ENCODE measurements at places on chromosomes 12 and 14. TPM values are rescaled to one million over a fixed set of nuclear protein-coding genes. Genes with fewer than 3 reads are reported as not detected.

Gene SERPINA9
- not detected for polyA plus RNA-seq

Gene ADGRD1
- polyA plus RNA-seq, result not detected

Gene KRT77
- polyA plus RNA-seq, result not detected

Gene TAS2R13
- polyA plus RNA-seq, result not detected

Gene HOXC12
- not detected for polyA plus RNA-seq

GRCh38 chr12:113370923-113371682, 12.7 kb downstream of the PLBD2 start:
- DNase-seq, result no peak

- DNase-seq, result no peak
These were observed 686 bp downstream of the MCRS1 start for GRCh38 chr12:49567302-49567610.

GRCh38 chr14:80781972-80782367, 159.6 kb downstream of the CEP128 start:
- no peak for DNase-seq

DNA sequence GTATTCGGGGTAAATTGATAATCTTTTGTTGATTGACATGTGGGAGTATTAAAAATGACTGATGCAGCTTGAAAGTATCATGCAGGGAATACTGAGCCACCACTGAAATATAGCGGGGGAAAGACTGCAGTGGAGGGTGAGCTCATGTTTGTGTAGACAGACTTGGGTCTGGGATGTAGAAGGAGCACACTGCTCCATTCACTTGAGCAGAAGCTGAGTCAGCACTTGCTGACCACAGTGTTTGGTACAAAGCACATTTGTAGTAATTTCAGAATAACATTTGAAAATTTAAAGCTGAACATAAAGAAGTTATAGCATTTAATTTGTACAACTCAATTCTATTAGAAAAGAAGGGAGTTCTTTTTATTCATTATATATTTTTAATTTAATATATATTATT, 304.3 kb upstream of the PRICKLE1 start:
- no peak for DNase-seq

- DNase-seq, result no peak
These were observed 21.7 kb downstream of the SNRNP35 start for GRCh38 chr12:123479442-123480180.

DNA sequence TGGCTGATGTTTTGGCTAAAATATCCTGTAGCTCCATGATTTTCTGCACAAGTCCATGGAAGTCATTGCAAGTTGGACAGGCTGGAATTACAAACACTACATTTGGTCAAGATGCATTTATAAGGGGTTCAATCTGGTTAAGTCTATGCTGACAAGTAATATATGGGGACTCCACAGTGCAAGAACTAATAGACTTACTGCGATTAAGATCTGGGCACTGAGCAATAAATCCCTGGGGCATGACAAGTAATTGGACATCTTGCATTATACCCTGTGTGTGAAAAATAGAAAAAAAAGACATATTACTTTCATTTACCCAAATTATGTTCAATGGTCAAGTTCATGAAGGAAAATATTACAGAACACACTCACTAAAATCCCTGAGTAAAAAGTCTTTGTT, 99.1 kb downstream of the NELL2 start:
- DNase-seq, result no peak

DNA sequence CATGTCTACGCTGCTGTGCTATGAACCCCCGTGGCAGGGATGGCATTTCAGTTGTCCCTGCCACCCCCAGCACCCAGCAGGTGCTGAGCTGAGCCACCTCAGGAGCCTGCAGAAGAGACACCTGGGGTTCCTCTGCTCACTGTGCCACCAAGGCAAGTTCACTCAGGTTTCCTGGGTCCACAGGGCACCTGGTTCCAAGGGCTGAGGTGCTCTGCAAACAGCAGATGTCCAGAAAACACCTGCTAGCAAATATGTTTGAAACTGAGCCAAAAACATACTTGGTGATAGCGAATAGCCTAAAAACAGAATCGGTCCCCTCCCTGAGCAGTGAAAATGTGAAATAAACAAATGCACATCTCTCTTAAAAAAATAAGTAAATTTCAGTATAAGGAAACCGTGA, 35.6 kb upstream of the GPR68 start:
- DNase-seq, result no peak

- DNase-seq, result no peak
These were observed 367.3 kb downstream of the BCL11B start for GRCh38 chr14:98904677-98905076.

GRCh38 chr14:57875296-57875695, 9.4 kb upstream of the SLC35F4 start:
- DNase-seq, result no peak

GRCh38 chr12:65962921-65963861, 138.9 kb downstream of the HMGA2 start:
- DNase-seq, result no peak

All from CD4-positive, alpha-beta memory T cell (primary cell).